ENCODE measurements at places on chromosomes 12 and 14.

GRCh38 chr12:1130164-1130563 is 139.1 kb downstream of the ERC1 start:
- DNase-seq: no peak

DNA sequence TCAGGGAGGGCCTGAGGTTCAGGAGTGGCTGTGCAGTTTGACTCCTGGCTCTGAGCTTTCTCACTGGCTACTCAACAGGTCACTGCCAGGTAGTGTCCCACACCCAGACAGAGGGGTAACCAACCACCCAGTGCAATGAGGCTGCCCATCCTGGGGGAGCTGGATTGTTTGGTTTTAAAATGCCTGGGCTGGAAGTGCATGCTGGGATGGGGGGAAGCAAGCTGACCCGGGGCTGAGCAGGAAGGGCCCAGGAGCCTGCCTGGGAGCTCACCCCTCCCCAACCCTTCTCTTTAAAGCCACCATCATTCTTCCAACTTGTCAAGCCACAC is 12.6 kb upstream of the ABHD12B start:
- DNase-seq: no peak

- DNase-seq: peak; percentile 8
Observed at GRCh38 chr14:80055667-80056496, 155.4 kb downstream of the DIO2 start.

- no peak for DNase-seq
Observed at GRCh38 chr14:100582496-100583165, 4.6 kb downstream of the BEGAIN start.

DNA sequence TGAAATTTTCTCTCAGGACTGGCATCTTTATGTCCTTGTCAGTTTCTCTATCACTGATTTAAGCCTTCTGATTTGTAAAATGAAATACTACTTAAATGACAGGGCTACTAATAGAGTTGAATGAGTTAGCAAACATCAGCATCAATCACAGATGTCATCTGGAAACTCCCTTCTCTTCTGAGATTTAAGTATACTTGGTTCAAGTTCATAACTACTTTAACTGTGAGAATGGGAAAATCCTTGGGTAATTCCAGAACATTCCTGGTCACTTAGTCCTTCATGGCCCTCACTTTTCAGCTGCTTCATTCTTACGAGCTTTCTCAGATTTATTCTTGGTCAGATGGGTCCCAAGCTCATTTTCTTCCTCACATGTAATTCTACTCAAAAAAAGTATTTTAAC is 1655.3 kb upstream of the FLRT2 start:
- DNase-seq: no peak

GRCh38 chr14:47278233-47278842 is 397.1 kb downstream of the MDGA2 start:
- DNase-seq: peak; percentile 44

GRCh38 chr12:52238207-52238840 is 5.3 kb downstream of the KRT7 start:
- DNase-seq: peak; percentile 25

GRCh38 chr12:1939331-1939730 is 20.9 kb upstream of the CACNA2D4 start:
- no peak for DNase-seq

GRCh38 chr14:77508876-77509275 is 10.3 kb upstream of the ISM2 start:
- DNase-seq: no peak

- no peak for DNase-seq
Observed at GRCh38 chr12:84416626-84417025, 496.0 kb downstream of the SLC6A15 start.

DNA sequence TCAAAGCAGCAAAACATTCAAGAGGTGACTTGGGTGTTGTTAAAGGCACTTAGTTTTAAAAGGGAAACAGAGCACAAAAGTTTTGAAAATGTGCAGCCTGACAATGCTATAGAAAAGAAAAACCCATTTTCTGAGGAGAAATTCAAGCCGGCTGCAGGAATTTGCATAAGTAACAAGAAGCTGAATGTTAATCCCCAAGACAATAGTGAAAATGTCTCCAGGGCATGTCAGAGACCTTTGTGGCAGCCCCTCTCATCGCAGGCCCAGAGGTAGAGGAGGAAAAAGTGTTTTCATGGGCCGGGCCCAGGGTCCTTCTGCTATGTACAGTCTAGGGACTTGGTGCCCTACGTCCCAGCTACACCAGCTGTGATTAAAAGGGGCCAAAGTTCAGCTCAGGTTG is 167.9 kb downstream of the PPFIA2 start:
- no peak for DNase-seq

- no peak for DNase-seq
Observed at GRCh38 chr14:99026471-99026870, 245.5 kb downstream of the BCL11B start.
